ENCODE measurements at places on chromosomes 3 and 15. TPM values are rescaled to one million over a fixed set of nuclear protein-coding genes. Genes with fewer than 3 reads are reported as not detected.

Gene CFAP91
- polyA plus RNA-seq: 1.4 TPM

Gene PDIA3
- 309 TPM for polyA plus RNA-seq

Gene DISP2
- 0.50 TPM for polyA plus RNA-seq

Gene GORASP1
- 31.5 TPM for polyA plus RNA-seq

Gene SEMA5B
- not detected for polyA plus RNA-seq

GRCh38 chr3:63762934-63763550 is 56.1 kb upstream of the C3orf49 start:
- DNase-seq: peak; percentile 20

DNA sequence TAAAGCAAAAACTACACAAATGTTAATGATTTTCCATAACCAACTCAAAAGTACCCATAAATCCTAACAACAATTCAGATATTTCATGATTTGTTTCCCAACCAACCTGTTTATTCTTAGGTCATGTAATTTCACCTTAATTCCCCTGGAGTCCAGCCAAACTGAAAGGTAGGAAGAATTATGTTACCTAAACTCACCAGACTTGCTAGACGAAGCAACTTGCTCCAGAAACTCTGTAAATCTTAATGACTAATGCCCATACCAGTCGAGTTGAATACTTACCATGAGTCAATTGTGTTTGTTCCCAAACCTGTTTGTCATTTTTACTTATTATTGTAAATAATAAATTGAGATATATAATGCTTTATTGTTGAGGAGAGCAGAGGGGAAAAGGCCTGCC is 1030.0 kb downstream of the TBL1XR1 start:
- DNase-seq: no peak

DNA sequence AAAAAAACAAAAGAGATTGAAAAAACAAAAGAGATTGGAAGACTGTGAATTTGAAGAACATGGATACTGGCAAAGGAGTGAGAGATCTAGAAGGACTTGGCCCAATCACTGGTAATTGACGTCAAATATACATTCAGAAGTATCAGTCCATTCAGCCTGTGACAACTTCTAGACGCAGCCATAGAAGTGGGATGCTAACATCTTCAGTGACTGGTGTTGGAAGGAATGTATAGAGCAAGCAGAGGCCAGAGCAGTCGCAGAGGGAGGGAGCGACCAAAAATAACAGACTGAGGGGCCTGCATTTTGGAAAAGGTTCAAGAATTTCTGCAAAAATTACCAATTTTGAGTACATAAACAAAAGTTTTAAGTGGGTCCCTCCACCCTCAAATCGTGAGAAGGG is 473.3 kb downstream of the CADM2 start:
- no peak for DNase-seq

GRCh38 chr3:135917076-135917475 is 48.5 kb upstream of the PPP2R3A start:
- DNase-seq: no peak

DNA sequence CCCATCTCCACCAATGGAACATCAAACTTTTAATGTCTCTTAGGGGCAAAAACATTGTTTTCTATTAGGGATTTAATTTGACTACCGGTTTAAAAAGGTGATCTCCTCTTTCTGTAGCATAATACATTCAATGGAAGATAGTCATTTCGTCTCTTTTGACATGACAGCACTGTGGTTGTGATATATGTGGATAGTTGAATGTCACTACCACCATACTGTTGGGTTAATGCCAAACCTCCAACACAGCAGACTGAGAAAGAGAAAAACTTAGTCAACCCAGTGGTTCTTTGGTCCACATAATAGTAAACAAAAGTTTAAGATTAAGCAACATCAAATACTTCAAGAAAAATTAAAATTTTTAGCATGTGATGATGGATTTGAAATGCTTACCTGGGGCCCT is 530.4 kb downstream of the AGBL1 start:
- no peak for DNase-seq

DNA sequence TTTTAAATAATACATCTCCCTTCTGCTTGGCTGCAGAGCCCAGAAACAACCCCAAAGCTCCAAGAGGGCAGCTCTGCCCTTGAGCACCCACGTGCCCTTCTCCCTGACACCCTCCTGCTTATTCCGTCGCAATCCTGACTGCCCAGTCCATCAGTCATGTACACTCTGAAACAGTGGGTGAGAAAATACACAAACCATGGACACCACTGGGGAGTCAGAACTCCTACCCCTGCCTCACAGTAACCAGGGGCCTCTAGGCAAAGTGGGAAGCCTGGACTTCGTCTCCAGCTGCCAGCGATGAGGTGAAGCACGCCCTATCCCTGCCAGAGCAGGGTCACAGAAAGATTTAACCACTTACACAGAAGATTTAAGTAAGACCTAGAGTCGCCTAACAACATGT is 40.1 kb downstream of the HERC2 start:
- no peak for DNase-seq

DNA sequence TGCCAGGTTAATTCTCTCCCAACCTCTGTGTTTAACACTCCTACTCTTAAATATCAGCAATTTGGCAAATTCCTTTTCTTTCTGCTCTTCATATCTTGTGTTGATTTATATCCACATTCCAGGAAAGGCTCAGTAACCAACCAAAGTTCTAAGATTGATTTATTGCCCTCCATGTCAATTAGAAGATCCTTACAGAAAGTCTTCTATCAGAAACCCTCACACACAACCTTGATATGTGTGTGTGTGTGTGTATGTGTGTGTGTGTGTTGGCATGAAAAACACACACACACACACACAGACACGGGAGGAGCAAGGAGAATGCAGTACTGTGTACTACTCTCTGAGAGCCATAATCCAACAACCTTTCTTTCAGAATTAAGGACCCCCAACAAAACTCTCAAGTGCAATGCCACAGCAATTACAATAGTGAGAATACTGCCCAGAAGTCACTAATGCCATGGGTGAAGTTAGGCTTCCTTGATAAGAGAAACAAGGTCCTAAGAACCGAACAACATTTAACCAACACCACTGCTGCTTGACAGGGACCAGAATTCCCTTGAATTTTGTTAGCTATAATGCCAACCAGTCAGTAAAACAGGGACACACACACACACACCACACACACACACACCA is 1.1 kb downstream of the LSAMP start:
- DNase-seq: peak; percentile 9

GRCh38 chr3:186476044-186476468 is 68.1 kb downstream of the CRYGS start:
- DNase-seq: no peak

DNA sequence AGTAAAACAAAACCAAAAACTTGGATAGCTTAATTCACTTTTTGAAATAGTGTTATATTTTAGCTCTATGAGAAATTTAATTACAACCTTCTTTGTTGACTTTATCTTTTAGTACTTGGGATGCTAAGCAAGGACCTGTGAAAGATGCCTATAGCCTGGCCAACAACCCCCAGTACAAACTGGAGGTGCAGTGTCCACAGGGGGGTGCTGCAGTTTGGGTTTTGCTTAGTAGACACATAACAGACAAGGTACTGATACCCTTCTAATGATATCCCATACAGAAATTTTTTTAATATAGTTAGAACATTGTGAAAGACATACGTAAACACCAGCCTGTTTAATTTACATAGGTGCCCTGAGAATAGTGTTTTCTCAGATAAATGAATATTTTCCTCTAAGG is 35.3 kb downstream of the CAPN7 start:
- no peak for DNase-seq

- DNase-seq: no peak
These were observed at the start of gene MAPKAPK3 for GRCh38 chr3:50617096-50617791. Gene MAPKAPK3 (plus strand): TSS chr3:50617151. CDS start chr3:50617566, 415 bp downstream.

DNA sequence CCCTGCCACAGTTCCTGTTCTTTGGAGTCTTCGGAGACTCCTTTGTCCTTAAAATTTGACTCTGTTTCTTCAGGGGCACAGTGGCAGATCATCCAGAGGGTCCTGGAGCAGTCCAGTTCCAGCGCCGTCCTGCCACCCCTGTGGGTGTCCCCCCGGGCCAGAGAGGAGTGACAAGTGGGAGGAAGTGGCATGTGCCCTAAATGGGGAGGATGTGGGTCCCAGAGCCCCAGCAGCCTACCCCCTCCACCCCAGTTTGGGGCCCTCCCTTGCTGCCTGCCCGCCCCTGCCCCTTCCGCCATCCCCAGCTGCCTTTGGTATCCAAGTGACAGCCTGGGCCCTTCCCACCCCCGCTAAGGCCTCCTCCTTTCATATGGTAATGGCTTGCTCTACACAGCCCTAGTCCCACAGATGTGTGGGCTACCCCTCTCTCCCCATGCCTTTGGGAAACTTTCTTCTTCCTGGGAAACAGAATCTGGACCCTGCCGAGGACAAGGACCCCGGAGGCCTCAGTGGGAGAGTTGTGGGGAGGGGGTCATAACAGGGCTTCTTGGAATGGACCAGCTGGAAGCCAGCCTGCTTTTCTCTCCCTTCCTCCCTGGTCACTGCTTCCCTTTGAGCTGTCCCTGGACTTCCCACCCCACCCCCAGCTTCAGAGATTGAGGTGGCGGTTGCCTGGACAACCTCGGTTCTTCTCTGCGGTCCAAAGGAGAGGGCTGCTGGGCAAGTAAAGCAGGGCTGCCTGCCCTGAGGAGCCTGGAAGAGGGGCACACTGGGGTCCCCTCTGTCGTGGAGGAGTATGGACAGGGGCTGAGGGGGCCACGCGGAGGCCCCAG is 43.2 kb downstream of the KLHL25 start:
- no peak for DNase-seq

Data from muscle of arm (tissue), 14 donors.